ENCODE measurements at places on chromosomes 7 and 10.

DNA sequence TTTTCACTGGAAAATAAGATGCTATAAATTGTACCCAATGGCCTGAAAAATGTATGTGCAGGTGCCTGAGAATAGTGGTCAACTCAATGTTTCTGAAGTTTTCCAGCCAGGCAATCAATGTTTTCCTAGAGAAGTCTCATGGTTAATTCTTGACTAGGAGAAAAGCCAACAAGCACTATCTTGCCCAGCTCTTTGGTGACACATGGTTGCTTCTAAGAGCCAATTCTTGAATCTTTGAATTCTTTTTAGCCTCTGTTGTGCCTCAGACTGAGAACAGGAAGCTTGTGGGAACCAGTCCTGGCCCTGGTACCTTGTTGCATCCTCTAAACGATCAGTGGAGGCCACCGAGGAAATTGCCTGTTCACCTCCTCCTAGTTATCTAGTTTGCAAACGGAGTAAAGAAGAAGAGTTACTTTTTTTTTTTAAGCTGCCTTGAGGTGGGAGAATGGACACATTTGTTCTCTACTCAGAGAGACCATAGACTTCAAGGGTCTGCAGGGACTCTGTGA, 144.0 kb upstream of the MKLN1 start:
- no peak for DNase-seq

DNA sequence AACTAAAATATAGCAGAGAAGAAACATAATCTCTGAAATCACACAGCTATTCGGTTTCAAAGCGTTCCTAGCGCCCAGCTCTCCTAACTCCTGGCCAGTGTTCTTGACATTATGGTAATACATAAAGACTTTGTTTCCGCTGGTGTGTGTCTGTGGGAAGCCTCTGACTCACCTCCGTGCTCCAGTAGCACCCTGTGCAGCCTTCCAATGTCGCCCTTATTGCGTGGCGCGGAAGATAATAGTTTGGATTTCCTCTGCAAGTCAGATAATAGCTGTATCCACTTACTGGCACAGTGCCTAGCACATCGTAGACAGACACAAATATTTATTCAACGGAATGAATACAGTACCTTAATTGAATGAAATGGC, 570 bp downstream of the BMS1 start:
- no peak for DNase-seq

- DNase-seq = no peak
Observed at GRCh38 chr10:97685395-97685958, 1.6 kb downstream of the AVPI1 start.

GRCh38 chr10:95414844-95415485, 124.2 kb upstream of the PDLIM1 start:
- no peak for DNase-seq

DNA sequence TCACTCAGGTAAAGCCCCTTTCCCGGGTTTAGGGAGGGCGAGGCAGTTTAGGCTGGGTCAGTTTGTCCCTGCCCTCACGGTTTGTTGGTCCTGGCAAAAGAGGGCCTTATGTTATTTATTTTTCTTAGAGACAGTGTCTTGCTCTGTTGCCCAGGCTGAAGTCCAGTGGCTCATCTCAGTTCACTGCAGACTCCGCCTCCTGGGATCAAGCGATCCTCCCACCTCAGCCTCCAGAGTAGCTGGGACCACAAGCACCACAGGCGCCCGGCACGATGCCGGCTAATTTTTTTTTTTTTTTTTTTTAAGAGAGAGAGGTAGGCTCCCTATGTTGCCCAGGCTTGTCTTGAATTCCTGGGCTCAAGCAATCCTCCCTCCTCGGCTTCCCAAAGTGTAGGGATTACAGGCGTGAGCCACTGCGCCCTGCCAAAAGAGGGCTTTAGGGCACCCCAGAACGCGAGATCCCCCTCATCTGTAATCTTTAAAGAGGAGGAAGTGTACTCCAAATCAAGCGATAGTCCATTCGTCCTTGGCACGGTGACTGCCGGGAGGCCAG, 626 bp upstream of the BMS1 start:
- DNase-seq = no peak

- DNase-seq = no peak
Observed at GRCh38 chr10:77320971-77321471, 316.6 kb downstream of the KCNMA1 start.

DNA sequence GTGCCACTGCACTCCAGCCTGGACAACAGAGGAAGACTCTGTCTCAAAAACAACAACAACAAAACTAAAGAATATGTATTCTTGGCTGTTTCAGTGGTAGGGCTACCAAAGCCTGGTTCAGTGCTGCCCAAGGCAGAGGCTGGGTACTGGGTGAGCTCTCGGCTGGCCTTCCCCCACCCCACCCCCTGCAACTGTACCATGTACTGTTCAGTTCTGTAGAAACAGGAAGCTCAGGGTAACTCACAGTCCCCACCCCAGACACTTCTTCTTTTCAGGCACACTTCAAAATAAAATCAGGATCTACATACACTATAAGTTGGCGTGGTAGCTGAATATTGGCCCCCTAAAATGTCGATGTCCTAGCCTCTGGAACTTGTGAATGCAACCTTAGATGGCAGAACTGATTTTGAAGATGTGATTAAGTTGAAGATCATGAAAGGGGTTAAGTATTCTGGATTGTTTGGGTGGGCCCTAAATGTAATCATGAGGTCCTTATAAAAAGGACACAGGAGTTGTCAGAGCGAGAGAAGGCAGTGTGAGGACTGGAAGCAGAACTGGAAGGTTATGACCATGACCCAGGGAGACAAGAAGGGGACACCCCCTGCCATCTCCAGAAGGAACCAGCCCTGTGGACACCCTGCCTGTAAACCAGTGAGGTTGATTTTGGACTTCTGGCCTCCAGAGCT, 31.2 kb downstream of the TBXAS1 start:
- no peak for DNase-seq

DNA sequence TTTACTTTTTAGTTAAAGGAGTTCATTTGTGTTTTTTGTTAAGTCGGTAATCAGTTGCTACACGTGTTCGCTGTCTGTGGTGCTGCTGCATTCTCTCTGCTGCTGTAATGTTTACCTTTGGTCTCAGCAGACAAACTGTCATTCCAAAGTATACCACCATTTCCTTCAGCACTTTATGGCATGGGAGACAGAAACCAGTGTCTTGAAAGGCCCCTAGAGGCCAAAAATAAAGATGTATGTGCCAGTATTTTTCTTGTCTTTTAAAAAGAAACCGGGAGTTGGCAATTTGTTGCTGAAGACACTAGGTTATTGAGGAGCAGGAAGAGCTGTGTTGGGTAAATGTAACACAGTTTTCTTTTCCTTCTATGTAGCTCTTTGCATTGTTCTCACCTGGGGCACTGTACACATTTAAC, 24.1 kb downstream of the ZNF92 start:
- no peak for DNase-seq

DNA sequence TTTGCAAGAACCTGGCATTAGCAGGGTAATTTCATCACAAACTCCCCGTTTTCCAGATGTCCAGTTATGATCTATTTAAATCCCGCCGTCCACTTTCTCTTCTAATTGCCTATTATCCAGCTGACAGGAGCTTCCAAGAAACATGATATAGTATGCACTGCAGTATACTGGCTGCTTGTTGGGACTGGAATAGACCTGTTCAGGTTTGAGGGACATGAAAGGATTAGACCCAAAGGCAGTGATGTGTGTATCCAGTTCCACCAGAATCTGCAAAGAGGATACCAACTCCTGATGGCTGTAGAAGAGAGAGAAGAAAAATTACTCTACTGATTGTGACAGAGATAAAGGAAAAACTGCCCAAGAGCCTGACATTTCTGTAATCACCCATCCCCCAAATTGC, 8.9 kb downstream of the MSS51 start:
- DNase-seq = no peak

DNA sequence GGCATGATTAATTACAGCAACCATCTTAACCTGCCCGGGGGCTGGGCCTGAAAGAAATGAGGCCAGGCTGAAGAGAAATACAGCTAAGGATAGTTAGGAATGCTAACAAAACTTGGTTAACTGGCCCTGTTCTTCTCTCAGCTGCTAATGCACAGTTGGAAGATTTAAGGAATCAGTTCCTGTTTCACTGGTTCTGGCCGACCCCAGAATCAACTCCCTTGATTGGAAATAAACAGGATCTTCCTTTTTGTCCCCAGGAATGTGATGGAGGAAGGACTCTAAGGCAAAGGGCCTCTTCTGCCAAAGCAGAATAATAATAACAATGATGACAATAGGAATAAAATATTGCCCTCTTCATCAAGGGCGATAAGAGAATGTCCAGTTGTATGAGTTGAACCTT, 3.5 kb upstream of the LRMDA start:
- DNase-seq = no peak

GRCh38 chr10:116195039-116195438, 78.0 kb downstream of the GFRA1 start:
- DNase-seq = no peak
